Stimulated activated CD8-positive, alpha-beta memory T cell treated with anti-CD3 and anti-CD28 coated beads, Interleukin-12 subunit alpha, Interleukin-12 subunit beta, amount 100 ng/mL, for 4 hours (primary cell): ENCODE measurements at places on chromosomes 1 and 21.

GRCh38 chr1:5477716-5478115, 514.5 kb downstream of the NPHP4 start:
- DNase-seq = no peak

DNA sequence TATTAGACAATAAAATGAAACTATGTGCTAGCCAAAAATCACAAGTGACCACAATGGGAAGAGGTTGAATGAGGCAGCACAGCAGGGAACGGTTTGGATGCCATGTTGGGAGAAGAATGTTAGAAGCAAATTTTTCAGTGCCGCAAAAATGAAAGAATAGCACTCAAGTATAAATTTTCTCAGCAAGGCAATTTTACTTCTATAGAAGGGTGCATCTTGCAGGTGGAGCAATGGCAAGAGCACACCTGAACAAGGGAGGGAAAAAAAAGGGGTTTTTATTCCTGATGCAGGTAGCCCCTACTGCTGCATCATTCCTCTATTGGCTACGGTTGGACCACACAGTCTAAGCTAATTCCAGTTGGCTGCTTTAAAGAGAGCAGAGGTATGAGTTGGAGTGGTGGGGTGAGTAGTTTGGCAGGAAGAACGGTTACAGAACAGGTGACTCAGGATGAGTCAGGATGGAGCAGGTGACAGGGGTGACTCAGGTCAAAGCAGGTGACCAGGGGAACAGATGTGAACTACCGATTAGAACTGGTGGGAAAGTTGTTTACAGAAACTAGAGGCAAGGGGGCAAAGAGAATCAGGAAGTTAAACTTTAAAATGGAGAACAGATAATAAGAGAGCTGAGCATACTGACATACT, 301.1 kb upstream of the NRIP1 start:
- no peak for DNase-seq

- no peak for DNase-seq
Measured at GRCh38 chr1:225878282-225878681, 3.9 kb downstream of the TMEM63A start.

DNA sequence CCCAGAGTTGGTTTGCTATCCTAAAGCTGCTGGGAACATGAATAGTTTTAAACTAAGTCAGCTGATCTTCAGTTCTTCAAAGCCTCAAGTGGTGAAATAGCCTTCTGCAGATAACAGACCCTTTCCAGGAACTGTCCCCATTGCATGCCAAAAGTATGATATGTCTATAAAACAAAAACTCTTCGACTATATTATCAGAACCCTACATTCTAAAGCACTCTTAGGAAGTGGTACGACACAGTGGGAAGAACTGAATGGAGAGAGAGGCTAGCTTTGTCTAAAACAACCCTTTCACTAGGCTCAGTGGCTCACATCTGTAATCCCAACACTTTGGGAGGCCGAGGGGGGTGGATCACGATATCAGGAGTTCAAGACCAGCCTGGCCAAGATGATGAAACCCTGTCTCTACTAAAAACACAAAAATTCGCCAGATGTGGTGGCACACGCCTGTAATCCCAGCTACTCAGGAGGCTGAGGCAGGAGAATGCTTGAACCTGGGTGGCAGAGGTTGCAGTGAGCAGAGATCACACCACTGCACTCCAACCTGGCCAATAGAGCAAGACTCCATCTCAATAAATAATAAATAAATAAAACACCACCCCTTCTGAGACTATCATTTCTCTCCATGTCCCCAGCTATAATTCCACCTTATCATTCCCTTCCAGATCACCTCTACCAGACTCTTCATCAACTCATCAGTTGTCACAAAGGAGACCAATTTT, 2.2 kb upstream of the FRRS1 start:
- no peak for DNase-seq

- DNase-seq = no peak
Measured at GRCh38 chr1:204217648-204218000, 3.8 kb upstream of the GOLT1A start.

- no peak for DNase-seq
Measured at GRCh38 chr1:179706339-179706941, 36.7 kb upstream of the FAM163A start.
